ENCODE measurements at places on chromosomes 7 and 10.

GRCh38 chr7:91940171-91940570 is 491 bp upstream of the AKAP9 start:
- peak overlapping the region; percentile 98 for H3K27ac ChIP-seq
- no peaks in the 10 kb centered on the region for H3K4me1 ChIP-seq
- H3K36me3 ChIP-seq: no peaks in the 10 kb centered on the region

DNA sequence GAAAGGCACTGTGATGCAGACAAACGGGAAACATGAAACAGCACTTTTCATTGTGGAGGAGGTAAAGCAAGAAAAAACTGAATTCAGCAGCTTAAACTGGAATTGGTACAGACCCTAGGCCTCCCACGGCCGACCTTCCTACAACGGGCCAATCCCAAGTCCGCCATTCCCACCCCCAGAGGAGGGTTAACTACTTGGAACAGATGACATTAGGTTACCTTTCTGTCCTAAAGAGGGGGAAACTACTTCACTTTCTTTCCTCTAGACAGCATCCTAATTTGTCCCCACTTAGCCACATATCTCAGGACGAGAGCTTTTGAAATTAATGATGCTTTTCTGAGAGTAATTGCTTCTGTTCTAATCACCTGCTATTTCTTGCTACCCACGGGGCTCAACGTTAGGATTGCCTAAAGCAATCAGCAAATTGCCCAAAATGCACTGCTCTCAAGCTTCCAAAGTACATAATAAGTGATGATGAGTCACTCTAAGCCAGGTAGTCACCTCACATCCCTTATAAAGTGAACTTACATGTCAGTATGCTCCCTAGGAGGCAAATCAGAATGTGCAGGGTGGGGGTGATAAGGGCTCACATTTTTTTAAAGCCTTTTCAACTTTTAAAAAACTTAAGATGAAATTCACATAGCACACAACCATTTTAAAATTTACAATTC is 36.7 kb downstream of the LSM5 start:
- DNase-seq: no peak
- H3K4me3 ChIP-seq: no peak overlapping the region
- H3K27me3 ChIP-seq: no peaks in the 10 kb centered on the region
- H3K27ac ChIP-seq: no peak overlapping the region
- H3K36me3 ChIP-seq: no peaks in the 10 kb centered on the region
- no peaks in the 10 kb centered on the region for H3K4me1 ChIP-seq

DNA sequence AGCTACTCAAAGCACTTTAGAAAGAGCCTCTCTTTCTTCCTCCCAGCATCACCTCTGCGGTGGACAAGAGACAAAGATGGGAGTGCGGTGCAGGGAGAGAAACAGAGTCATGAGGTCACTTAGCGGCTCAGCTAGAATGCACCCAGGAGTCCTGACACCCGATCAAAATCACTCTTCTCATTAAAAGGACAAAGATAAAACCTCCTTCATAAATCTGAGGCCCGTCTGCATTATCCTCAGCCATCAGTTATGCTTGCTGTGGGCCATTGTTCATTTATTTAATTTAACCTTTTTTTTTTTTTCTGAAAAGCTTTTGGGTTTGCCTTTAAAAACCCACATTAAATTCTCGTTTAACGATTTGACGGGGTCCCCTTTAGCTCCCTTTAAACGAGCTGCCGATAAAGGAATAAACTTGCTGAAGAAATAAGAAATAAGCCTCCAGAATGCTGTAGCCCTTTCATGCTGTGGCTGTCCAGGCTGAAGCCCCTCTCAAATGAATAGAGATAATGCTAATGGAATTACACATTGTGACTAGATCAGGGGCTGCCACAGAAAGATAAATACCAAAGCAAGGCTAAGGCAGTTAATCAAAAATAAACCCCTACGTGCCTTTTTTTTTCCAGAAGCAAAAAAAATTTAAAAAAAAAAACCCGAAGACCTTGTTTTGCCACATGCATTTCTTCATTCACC is 16.1 kb upstream of the PLXNA4 start:
- H3K4me1 ChIP-seq: no peaks in the 10 kb centered on the region
- no peaks in the 10 kb centered on the region for H3K27me3 ChIP-seq
- no peak overlapping the region for H3K27ac ChIP-seq
- H3K4me3 ChIP-seq: no peak overlapping the region

- no peak overlapping the region for H3K27ac ChIP-seq
- DNase-seq: no peak
- H3K36me3 ChIP-seq: no peaks in the 10 kb centered on the region
These were observed 40.4 kb downstream of the CAMK2B start for GRCh38 chr7:44284881-44285541.

GRCh38 chr7:26060733-26061677 is 91.0 kb upstream of the NFE2L3 start:
- no peaks in the 10 kb centered on the region for H3K4me1 ChIP-seq
- no peaks in the 10 kb centered on the region for H3K36me3 ChIP-seq
- no peak overlapping the region for H3K4me3 ChIP-seq
- no peak for DNase-seq
- peak overlapping the region; percentile 45 for H3K27ac ChIP-seq
- H3K27me3 ChIP-seq: no peaks in the 10 kb centered on the region

- no peaks in the 10 kb centered on the region for H3K36me3 ChIP-seq
- no peak for DNase-seq
- no peak overlapping the region for H3K4me3 ChIP-seq
- no peaks in the 10 kb centered on the region for H3K4me1 ChIP-seq
- H3K27ac ChIP-seq: no peak overlapping the region
- H3K27me3 ChIP-seq: no peaks in the 10 kb centered on the region
These were observed 158.9 kb upstream of the ASAH2 start for GRCh38 chr10:50410066-50410811.

- DNase-seq: no peak
- no peak overlapping the region for H3K4me3 ChIP-seq
- H3K4me1 ChIP-seq: no peaks in the 10 kb centered on the region
- no peaks in the 10 kb centered on the region for H3K36me3 ChIP-seq
- H3K27ac ChIP-seq: no peak overlapping the region
- H3K27me3 ChIP-seq: no peaks in the 10 kb centered on the region
These were observed 24.8 kb downstream of the CCSER2 start for GRCh38 chr10:84353052-84353803.

DNA sequence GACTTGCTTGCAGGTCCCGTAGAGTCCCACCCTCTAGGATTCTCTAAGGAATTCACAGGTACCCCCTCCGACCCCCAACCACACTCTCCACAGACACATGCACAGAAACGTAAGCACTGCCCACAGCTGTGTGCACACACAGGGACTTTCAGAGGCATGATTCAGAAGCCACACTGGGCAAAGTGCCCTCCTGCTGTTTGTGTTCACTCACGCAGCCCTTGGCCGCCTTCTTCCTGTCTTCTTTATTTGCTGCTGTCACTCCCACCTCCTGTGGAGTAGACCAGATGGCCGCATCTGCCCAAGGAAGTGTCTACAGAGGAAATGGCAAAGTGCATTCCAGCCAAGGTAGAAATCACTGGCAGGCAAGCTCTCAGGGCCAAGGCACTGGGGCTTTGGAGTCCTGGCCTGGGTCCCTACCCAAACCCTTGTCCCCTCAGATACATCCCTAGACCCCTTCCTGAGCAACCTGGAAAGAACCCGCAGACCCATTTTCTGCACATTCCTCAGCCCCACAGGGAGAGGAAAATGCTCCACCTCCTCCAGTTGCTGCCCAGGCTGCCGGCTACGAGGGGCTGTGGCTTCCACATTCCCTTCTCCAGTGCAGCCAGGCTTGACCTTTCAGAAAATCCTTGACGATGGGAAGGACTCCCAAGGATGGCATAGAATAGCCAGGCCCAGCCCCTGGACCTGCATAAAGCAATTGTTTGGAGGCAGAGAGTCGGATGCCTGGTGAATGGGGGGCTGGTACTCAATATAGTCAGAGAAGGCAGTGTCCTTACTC is 21.6 kb upstream of the GIMAP8 start:
- H3K27me3 ChIP-seq: no peaks in the 10 kb centered on the region
- no peaks in the 10 kb centered on the region for H3K36me3 ChIP-seq
- no peak overlapping the region for H3K27ac ChIP-seq
- DNase-seq: peak; percentile 51
- no peak overlapping the region for H3K4me3 ChIP-seq

- H3K4me1 ChIP-seq: no peaks in the 10 kb centered on the region
- H3K27ac ChIP-seq: no peak overlapping the region
These were observed 318.8 kb upstream of the IGFBP3 start for GRCh38 chr7:46239846-46240245.

- H3K27ac ChIP-seq: no peak overlapping the region
- no peak for DNase-seq
- H3K36me3 ChIP-seq: no peaks in the 10 kb centered on the region
- no peak overlapping the region for H3K4me3 ChIP-seq
These were observed 74.2 kb upstream of the HECW1 start for GRCh38 chr7:43038254-43038653.

- peak overlapping the region; percentile 49 for H3K4me3 ChIP-seq
- DNase-seq: no peak
- H3K4me1 ChIP-seq: no peaks in the 10 kb centered on the region
- H3K27ac ChIP-seq: no peak overlapping the region
These were observed 750.7 kb upstream of the SORCS1 start for GRCh38 chr10:107915215-107915610.

DNA sequence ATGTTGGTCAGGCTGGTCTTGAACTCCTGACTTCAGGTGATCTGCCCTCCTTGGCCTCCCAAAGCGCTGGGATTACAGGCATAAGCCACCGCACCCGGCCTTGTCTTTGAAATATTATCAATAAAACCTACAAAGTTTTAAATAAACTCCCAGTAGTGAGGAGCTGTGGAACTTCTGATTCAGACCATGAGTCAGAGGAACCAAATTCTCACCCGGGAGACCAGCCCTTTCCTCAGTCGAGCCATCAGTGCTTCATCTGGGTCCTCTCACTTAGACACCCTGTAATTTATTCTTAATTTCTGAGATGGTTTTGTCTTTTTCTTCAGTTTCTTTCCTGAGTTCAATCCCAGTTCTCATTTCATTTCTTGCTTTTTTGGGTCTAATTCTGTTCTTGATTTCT is 68.6 kb downstream of the DYNC2I1 start:
- no peaks in the 10 kb centered on the region for H3K27me3 ChIP-seq
- H3K36me3 ChIP-seq: peaks cover 8% of the 10 kb centered on the region
- no peak for DNase-seq
- no peaks in the 10 kb centered on the region for H3K4me1 ChIP-seq

DNA sequence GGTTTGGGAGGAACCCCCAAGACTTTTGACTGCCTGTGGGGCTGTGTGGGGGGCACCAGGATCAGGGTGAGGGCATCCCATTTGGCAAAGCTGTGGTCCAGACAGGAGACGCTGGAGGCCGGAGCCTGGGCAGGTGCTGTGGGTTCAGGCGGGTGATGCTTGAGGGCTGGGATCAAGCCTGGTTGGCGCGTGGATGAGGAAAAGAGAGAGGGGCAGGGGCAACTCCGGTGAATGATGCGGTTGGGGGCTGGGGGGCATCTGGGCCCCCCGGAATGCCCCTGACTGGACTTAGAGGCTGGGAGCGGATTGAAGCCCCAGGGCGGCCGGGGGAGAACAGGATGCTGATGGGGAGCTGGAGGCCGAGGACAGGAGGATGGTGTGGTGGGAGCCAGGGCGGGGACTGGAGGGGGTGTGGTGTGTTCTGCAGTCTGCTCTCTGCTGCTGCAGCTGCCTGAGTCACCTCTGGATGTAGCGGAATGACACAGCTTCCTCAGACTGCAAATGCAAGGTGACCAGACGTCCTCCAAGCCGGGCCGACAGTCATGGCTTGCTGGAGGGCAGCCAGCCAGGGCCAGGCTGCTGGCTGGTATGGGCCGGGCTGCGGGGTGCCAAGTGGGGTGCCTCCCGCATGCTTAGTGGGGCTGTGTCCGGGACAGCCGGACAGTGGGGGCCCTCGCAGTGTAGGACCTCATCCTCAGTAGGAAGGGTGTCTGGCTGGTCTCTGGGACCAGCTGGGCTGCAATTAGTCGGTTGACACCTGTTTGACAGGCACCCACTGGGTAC is 3.2 kb downstream of the MAFK start:
- H3K36me3 ChIP-seq: no peaks in the 10 kb centered on the region
- H3K4me3 ChIP-seq: peak overlapping the region; percentile 52
- H3K27me3 ChIP-seq: no peaks in the 10 kb centered on the region
- H3K27ac ChIP-seq: peak overlapping the region; percentile 100
- peaks cover 3% of the 10 kb centered on the region for H3K4me1 ChIP-seq
- no peak for DNase-seq

GRCh38 chr7:66974986-66975590 is 20.3 kb downstream of the SBDS start:
- H3K36me3 ChIP-seq: no peaks in the 10 kb centered on the region
- DNase-seq: no peak
- H3K27ac ChIP-seq: no peak overlapping the region
- H3K4me3 ChIP-seq: no peak overlapping the region
- H3K4me1 ChIP-seq: no peaks in the 10 kb centered on the region
- no peaks in the 10 kb centered on the region for H3K27me3 ChIP-seq

DNA sequence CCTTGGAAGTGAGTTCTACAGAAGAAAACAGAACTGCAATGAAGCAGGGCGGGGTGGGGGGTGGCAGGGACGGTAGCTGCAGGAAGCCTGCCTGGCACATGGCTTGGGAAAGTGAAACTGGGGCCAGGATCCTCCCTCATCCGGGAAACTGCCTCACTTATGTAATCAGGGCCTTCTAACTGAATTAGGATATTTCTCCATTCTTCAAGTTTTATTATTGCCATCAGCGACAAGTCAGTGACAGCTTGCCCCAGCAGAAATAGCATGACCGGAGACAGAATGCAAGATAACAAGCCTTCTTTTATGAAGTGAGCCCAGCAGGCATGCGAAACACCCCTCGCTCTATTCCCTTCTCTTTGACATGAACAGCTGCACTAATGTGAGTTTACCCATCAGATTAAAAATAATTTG is 77.5 kb upstream of the CACUL1 start:
- no peaks in the 10 kb centered on the region for H3K36me3 ChIP-seq
- no peaks in the 10 kb centered on the region for H3K27me3 ChIP-seq
- no peak overlapping the region for H3K4me3 ChIP-seq

- H3K4me3 ChIP-seq: peak overlapping the region; percentile 31
- no peaks in the 10 kb centered on the region for H3K4me1 ChIP-seq
- H3K36me3 ChIP-seq: no peaks in the 10 kb centered on the region
- H3K27ac ChIP-seq: no peak overlapping the region
- no peak for DNase-seq
These were observed 562 bp upstream of the ADGRA1 start for GRCh38 chr10:133087045-133087678.

- no peak overlapping the region for H3K4me3 ChIP-seq
- no peaks in the 10 kb centered on the region for H3K4me1 ChIP-seq
- H3K36me3 ChIP-seq: no peaks in the 10 kb centered on the region
- no peak overlapping the region for H3K27ac ChIP-seq
- H3K27me3 ChIP-seq: no peaks in the 10 kb centered on the region
These were observed 299.8 kb downstream of the HGF start for GRCh38 chr7:81469869-81470723.
